T-helper 17 cell (primary cell): ENCODE measurements at places on chromosomes 6 and 20. TPM values are rescaled to one million over a fixed set of nuclear protein-coding genes. Genes with fewer than 3 reads are reported as not detected.

DNA sequence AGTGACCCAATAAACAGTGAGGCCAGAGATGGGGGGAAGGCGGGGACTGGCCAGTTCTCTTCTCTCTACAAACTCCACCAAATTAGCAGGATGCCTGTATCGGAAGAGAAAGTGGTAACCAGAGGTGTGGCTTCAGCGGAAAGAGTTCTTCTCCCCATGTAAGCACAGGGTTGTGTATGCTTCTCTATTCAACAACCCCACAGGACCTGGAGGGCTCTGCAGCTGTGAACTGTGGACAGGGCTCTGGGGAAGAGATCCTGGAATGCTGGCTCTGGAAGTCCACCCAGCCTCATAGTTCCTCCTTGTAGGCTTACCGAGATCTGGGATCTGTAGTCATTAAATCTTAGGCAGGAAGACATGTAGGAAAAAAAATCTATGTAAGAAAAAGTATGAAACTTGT, 186.2 kb downstream of the FOXC1 start:
- peaks cover 3% of the 10 kb centered on the region for H3K36me3 ChIP-seq
- H3K27me3 ChIP-seq, result no peaks in the 10 kb centered on the region
- no peak overlapping the region for H3K27ac ChIP-seq
- H3K4me3 ChIP-seq, result no peak overlapping the region
- no peaks in the 10 kb centered on the region for H3K4me1 ChIP-seq

- no peak overlapping the region for H3K27ac ChIP-seq
- H3K4me1 ChIP-seq, result peaks cover 20% of the 10 kb centered on the region
- peaks cover 40% of the 10 kb centered on the region for H3K27me3 ChIP-seq
- no peaks in the 10 kb centered on the region for H3K36me3 ChIP-seq
- H3K4me3 ChIP-seq, result peak overlapping the region; percentile 25
- DNase-seq, result no peak
Observed at GRCh38 chr6:39335780-39336545, 13.5 kb upstream of the KCNK16 start.

- H3K27me3 ChIP-seq, result peaks cover 65% of the 10 kb centered on the region
- no peak overlapping the region for H3K27ac ChIP-seq
- H3K4me1 ChIP-seq, result peaks cover 8% of the 10 kb centered on the region
- H3K4me3 ChIP-seq, result no peak overlapping the region
- peaks cover 4% of the 10 kb centered on the region for H3K36me3 ChIP-seq
Observed at GRCh38 chr20:46028110-46028509, 905 bp upstream of the SLC12A5 start.

- DNase-seq, result no peak
- no peaks in the 10 kb centered on the region for H3K27me3 ChIP-seq
Observed at GRCh38 chr20:3119044-3119443, 34.5 kb upstream of the AVP start.

DNA sequence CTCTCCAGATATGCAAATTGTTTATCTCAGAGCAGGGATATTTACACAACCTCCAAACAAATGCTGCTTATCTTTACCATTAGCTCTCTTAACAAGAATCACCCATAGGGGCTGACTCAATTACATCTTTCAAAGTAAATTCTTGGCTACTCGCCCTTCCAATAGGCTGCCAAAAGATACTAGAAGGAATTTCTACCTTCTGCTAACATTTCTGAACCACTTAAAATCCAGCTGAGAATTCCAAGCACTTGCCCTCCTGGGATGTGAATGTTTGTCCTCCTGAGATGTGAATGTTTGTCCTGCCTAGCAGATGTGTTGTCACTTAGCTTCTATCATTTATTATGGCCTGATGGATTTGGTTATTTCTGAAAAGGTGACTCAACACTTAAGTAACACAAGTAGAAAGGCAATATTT, 388.0 kb downstream of the GJA1 start:
- DNase-seq, result no peak
- no peak overlapping the region for H3K27ac ChIP-seq
- H3K27me3 ChIP-seq, result no peaks in the 10 kb centered on the region
- H3K4me3 ChIP-seq, result no peak overlapping the region
- no peaks in the 10 kb centered on the region for H3K4me1 ChIP-seq
- no peaks in the 10 kb centered on the region for H3K36me3 ChIP-seq

- H3K36me3 ChIP-seq, result no peaks in the 10 kb centered on the region
- DNase-seq, result no peak
- H3K4me1 ChIP-seq, result no peaks in the 10 kb centered on the region
- no peaks in the 10 kb centered on the region for H3K27me3 ChIP-seq
- no peak overlapping the region for H3K27ac ChIP-seq
Observed at GRCh38 chr6:80343511-80343910, 237.0 kb downstream of the BCKDHB start.

DNA sequence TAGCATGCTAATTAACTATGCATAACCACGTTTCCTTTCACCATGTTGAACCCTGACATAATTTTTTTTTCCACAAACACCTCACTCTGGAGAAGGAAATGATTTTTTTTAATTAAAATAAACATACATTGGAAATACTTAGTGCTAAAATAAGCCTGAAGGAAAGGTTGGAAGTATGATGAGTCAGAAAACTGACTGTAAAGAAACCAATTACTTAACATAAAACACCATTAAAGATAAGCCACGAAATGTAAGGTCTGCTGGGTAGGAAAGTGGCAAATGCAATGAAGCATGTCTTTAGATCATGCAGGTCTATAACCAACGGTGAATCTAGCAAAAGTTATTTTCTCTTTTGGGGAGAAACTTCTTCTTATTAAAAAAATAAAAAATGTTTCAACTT, 47.5 kb downstream of the OPRM1 start:
- H3K27ac ChIP-seq, result no peak overlapping the region
- H3K36me3 ChIP-seq, result no peaks in the 10 kb centered on the region
- no peak for DNase-seq

DNA sequence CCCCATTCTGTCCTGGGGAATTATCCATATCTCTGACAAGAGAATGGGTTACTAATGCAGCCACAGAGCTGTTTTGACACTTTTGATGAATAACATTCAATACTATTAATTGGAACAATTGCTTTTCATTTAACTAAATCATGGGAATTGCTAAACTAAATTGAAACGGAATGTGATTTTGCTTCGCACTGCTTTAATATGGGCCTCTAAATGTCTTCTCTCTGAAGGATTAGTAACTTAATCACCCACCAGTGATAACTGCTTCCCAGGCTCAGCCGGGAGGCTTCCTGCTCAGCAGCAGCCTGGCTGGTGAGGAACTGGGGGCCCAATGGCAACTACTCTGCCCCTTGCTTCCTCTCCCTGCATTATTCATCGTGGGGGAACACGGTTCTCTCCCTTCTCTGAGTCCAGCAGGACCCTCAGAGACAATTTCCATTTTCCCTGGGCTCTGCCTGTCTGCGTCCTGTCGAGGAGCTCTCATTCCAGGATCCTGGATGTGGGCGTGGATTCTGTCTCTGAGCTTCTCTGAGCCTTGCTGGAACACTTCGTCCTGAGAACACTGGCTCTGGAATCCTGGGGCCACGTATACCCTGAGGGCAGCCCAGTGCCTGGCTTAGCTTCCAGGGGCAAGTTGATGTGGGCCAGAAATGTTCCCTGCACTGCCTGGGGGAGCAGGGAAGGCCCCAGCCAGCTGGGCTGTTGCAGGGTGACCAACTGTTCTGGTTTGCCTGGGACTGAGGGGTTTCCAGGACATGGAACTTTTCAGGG, 308.9 kb downstream of the DHX35 start:
- H3K4me3 ChIP-seq, result no peak overlapping the region
- H3K4me1 ChIP-seq, result no peaks in the 10 kb centered on the region
- H3K36me3 ChIP-seq, result no peaks in the 10 kb centered on the region
- H3K27me3 ChIP-seq, result peaks cover 22% of the 10 kb centered on the region
- H3K27ac ChIP-seq, result peak overlapping the region; percentile 16

DNA sequence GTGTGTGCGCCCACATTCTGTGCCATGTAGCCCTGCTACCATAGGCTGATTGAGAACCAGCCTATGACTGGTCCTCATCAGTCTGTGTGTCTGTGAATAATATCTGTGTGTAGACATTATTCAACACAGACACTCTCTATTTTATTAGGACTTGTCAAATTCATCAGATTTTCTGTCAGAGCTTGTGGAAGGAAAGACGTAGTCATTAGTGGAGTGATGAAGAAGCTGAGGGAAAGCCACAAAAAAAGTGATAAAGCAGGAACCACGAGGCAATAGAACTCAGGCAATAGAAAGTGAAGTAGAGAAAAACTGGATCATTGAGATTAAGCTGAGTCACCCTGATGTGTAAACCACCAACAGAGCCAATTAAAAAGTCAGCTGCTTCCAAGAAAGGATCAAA, 122.2 kb upstream of the MARCKS start:
- H3K4me3 ChIP-seq, result no peak overlapping the region
- no peaks in the 10 kb centered on the region for H3K4me1 ChIP-seq
- DNase-seq, result no peak

DNA sequence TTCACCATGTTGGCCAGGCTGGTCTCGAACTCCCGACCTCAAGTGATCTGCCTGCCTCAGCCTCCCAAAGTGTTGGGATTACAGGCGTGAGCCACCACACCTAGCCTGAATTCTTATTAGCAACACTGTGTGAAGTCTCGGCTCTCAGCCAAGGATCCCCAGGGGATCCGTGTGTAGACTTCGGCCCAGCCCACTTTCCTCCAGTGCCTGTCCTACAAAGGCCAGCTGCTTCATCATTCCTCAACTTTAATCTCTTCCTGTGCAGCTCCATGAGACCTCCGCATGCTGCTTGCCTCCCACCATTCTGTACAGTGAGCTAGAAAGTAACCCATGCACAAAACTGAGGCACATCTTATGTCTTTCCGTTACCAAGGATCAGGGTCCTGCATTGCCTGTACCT, 71.8 kb downstream of the SAMD3 start:
- no peaks in the 10 kb centered on the region for H3K36me3 ChIP-seq
- no peak for DNase-seq
- H3K27me3 ChIP-seq, result no peaks in the 10 kb centered on the region

DNA sequence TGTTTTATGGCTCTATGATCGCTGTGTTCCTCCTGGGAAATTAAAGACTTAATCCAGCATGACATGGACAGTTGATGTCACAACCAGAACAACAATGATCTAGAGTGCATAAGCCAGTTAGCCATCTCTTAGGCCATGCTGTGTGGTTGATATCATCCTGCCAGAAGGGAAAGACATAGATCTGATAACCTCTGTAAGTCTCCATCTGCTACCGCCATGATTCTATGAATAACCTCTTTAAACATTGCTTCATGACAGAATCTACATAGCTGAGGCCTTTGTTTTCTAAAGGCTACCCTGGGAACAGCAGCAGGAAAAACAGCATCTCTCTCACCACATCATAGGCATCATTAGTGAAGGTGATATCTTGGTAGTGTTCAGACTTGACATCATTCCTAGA, 117.6 kb upstream of the PHACTR1 start:
- H3K4me1 ChIP-seq, result peaks cover 3% of the 10 kb centered on the region
- DNase-seq, result no peak
- H3K4me3 ChIP-seq, result no peak overlapping the region

- H3K27ac ChIP-seq, result no peak overlapping the region
- H3K4me3 ChIP-seq, result peak overlapping the region; percentile 66
- H3K4me1 ChIP-seq, result peaks cover 50% of the 10 kb centered on the region
Observed at GRCh38 chr6:41443616-41444525, 102.3 kb upstream of the FOXP4 start.

- no peaks in the 10 kb centered on the region for H3K27me3 ChIP-seq
- no peaks in the 10 kb centered on the region for H3K36me3 ChIP-seq
- no peak for DNase-seq
- no peak overlapping the region for H3K4me3 ChIP-seq
- no peak overlapping the region for H3K27ac ChIP-seq
- H3K4me1 ChIP-seq, result peaks cover 3% of the 10 kb centered on the region
Observed at GRCh38 chr6:73558624-73559398, 38.0 kb upstream of the EEF1A1 start.

- H3K27me3 ChIP-seq, result peaks cover 64% of the 10 kb centered on the region
- H3K4me1 ChIP-seq, result peaks cover 23% of the 10 kb centered on the region
- H3K27ac ChIP-seq, result no peak overlapping the region
- H3K36me3 ChIP-seq, result peaks cover 2% of the 10 kb centered on the region
Observed at GRCh38 chr6:1378065-1379016, 11.0 kb upstream of the FOXF2 start.

The ENPP1 gene
- total RNA-seq, result 2.1 TPM

The PMEPA1 gene
- total RNA-seq, result 5.8 TPM

The ADGRB3 gene
- total RNA-seq, result not detected

The RRAGD gene
- 7.8 TPM for total RNA-seq

The BEND6 gene
- total RNA-seq, result not detected

The HECA gene
- total RNA-seq, result 172 TPM

The TP53TG5 gene
- not detected for total RNA-seq

The SUMO4 gene
- 9.0 TPM for total RNA-seq
